ENCODE measurements at places on chromosomes 6 and 20.

DNA sequence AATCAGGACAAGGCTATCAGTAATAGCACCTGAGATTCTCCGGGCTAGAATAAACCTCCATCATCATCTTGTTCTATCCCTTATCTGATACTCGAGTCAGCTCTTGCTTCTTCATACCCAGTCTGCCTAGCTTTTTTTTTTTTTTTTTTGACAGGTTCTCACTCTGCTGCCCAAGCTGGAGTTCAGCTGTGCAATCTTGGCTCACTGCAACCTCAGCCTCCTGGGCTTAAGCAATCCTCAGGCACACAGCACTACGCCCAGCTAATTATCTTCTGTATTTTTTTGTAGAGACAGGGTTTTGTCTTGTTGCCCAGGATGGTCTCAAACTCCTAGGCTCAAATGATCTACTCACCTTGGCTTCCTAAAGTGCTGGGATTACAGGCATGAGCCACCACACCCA, 19.5 kb downstream of the SRSF6 start:
- DNase-seq: no peak
- no peaks in the 10 kb centered on the region for H3K27me3 ChIP-seq
- no peak overlapping the region for H3K4me3 ChIP-seq
- H3K36me3 ChIP-seq: no peaks in the 10 kb centered on the region
- H3K27ac ChIP-seq: no peak overlapping the region

- no peaks in the 10 kb centered on the region for H3K36me3 ChIP-seq
- H3K4me1 ChIP-seq: no peaks in the 10 kb centered on the region
- H3K27me3 ChIP-seq: no peaks in the 10 kb centered on the region
Observed at GRCh38 chr6:104522533-104522932, 337.2 kb downstream of the HACE1 start.

GRCh38 chr6:98841621-98842341, 7.4 kb downstream of the POU3F2 start:
- no peak for DNase-seq
- H3K27ac ChIP-seq: peak overlapping the region; percentile 81
- H3K36me3 ChIP-seq: no peaks in the 10 kb centered on the region
- peaks cover 41% of the 10 kb centered on the region for H3K4me1 ChIP-seq

DNA sequence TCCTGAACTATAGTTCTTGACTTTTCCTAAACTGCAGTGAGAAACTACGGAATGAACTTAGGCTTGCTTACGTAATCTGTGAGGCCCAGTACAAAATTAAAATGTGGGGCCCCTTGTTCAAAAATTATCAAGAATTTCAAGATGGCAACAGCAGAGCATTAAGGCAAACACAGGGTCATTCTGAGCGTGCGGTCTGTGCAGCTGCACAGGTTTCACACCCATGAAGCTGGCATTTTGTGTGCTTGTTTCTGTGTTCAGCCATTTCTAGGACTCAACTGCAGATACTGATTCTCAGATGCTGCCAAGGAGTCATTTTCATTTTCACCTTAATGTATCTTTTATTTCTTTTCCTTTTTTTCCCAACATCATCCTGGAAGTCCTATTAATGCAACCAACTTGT, 49.6 kb upstream of the HBS1L start:
- no peaks in the 10 kb centered on the region for H3K4me1 ChIP-seq
- no peak for DNase-seq
- H3K36me3 ChIP-seq: no peaks in the 10 kb centered on the region
- no peaks in the 10 kb centered on the region for H3K27me3 ChIP-seq
- no peak overlapping the region for H3K4me3 ChIP-seq

DNA sequence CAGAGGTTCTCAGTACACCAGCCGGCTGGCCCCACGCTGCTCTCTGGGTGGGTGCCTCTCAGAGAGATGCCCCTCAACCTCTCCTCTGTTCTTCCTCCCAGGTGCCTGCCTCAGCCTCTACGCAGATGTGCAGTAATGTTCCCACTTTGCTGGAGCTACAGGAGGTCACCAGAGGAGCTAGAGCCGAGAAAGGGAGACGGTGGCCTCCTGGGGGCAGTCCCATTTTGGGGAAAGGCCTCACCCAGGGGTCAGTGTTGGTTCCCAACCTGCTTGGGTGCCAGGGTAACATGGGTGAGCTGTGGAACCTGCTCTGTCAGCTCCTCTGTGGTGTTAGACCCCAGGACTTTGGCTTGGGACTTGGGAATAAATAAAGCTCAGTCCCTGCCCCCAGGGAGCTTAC, 145.3 kb upstream of the MLN start:
- DNase-seq: no peak
- H3K27ac ChIP-seq: no peak overlapping the region
- H3K36me3 ChIP-seq: no peaks in the 10 kb centered on the region
- no peaks in the 10 kb centered on the region for H3K27me3 ChIP-seq
- H3K4me1 ChIP-seq: no peaks in the 10 kb centered on the region
- no peak overlapping the region for H3K4me3 ChIP-seq

DNA sequence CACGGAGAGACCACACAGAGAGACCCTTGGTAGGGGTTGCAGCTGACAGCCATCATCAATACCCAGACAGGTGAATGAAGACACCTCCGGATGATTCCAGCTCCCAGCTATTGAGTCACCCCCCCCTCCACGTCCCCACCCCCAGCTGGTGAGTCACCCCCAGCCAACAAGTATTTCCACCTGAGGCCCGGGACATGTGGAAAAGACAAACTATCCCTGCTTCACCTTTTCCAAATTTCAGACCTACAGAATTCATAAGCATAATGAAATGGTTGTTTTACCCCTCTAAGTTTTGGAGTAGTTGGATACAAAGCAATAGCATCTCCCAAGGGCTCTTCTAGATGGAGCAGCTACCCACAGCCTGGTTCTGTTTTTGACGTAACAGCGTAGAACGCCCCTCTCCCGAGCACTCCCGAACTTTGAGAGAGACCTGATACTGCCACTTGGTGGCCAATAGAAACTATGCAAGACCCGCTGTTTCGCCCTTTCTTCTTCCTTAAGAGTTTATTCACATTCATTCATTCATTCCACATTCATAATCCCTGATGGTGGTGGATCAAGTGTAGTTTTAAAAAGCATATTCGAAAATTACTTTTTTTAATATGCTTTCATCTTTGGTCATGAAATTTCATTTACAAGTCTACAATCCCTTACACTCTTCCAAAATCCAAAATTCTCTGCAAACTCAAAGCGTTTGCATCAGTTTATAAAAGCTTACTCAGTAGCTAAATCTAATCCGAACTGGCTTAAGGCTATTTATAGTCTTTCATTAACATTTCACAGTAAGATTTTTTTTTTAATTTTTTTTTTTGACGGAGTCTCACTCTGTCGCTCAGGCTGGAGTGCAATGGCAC, 15.1 kb upstream of the PPP1R16B start:
- no peaks in the 10 kb centered on the region for H3K4me1 ChIP-seq
- no peaks in the 10 kb centered on the region for H3K27me3 ChIP-seq
- H3K36me3 ChIP-seq: no peaks in the 10 kb centered on the region
- no peak overlapping the region for H3K27ac ChIP-seq

DNA sequence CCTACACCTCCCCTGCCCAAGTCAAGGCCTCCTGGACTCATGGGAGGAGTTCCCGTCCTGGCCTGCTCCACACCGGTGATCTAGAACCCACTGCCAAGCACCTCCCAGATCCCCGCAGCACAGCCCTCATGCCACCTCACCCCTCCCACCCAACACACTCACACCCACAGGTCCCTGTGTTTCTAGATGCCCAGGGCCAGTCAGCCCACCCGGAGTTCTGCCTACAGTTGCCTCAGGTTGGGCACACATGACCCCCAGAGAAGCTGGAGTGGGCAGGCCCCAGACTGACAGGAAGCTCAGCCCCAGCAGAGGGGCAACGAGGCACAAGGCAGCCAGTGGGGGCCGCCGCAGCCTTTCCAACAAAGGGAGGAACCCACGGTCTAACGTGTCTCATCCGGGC, 29.6 kb downstream of the RRBP1 start:
- no peak overlapping the region for H3K4me3 ChIP-seq
- H3K27me3 ChIP-seq: no peaks in the 10 kb centered on the region
- H3K36me3 ChIP-seq: no peaks in the 10 kb centered on the region
- no peak overlapping the region for H3K27ac ChIP-seq
- DNase-seq: no peak

- DNase-seq: no peak
- no peaks in the 10 kb centered on the region for H3K36me3 ChIP-seq
- H3K27ac ChIP-seq: no peak overlapping the region
- H3K27me3 ChIP-seq: no peaks in the 10 kb centered on the region
Observed at GRCh38 chr6:97422171-97422570, 139.2 kb upstream of the MMS22L start.

GRCh38 chr6:20440296-20440695, 38.6 kb downstream of the E2F3 start:
- H3K27ac ChIP-seq: no peak overlapping the region
- no peaks in the 10 kb centered on the region for H3K36me3 ChIP-seq
- no peak overlapping the region for H3K4me3 ChIP-seq

DNA sequence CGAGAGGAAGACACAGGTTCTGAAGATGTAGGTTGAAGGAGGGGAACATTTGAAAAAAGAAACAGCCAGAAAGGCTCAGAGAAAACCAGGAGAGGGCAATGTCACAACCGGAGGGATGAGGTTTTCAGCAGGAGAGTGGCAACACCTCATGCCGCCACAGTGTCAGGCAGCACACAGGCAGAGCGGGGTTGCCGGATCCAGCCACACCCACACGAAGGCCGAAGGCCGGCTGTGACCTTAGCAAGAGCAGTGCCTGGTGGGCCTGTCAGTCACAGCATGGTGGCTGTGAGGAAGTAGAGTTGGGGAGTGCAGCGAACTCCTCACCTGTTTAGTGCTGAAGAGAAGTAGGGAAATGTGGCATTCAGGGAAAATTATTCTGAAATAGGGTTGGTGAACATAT, 14.0 kb downstream of the HDDC2 start:
- H3K27ac ChIP-seq: no peak overlapping the region
- no peaks in the 10 kb centered on the region for H3K27me3 ChIP-seq
- no peak overlapping the region for H3K4me3 ChIP-seq

- H3K27ac ChIP-seq: no peak overlapping the region
- H3K4me1 ChIP-seq: no peaks in the 10 kb centered on the region
- H3K27me3 ChIP-seq: no peaks in the 10 kb centered on the region
- no peak for DNase-seq
- H3K36me3 ChIP-seq: no peaks in the 10 kb centered on the region
Observed at GRCh38 chr6:125377621-125378020, 75.9 kb upstream of the HDDC2 start.

DNA sequence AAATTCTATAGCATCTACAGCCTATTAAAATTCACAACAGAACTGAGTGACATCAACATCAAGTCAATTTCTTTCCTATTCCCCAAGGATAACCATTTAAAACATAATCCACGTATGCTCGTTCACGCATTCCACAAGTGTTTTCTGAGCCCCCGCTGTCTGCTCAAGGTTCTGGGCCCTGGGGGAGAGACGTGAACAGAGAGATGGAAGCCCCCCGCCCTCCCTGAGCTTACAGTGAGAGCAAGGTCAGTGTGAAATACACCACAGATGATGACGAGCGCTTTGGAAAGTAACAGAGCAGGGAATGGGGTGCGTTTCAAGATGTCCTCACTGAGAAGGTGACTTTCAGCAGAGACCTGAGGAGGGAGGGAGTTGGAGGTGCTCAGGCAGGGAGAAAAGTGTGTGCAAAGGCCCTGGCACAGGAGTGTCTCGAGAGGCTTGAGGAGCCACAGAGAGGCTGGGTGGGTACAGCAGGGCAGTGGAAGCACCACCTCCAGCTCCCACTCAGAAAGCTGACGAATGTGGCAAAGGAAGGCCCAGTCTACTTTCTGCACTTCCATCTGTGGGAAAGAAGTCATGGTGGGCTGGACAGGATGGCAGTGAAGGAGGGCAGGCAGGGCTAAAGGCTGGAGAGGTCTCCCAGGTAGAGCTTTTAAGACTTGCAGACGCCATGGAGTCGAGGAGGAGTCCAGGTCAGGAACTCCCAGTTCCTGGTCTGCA, 88.3 kb downstream of the DLL1 start:
- DNase-seq: no peak
- no peak overlapping the region for H3K4me3 ChIP-seq
- no peaks in the 10 kb centered on the region for H3K27me3 ChIP-seq
- H3K27ac ChIP-seq: no peak overlapping the region
- no peaks in the 10 kb centered on the region for H3K4me1 ChIP-seq

DNA sequence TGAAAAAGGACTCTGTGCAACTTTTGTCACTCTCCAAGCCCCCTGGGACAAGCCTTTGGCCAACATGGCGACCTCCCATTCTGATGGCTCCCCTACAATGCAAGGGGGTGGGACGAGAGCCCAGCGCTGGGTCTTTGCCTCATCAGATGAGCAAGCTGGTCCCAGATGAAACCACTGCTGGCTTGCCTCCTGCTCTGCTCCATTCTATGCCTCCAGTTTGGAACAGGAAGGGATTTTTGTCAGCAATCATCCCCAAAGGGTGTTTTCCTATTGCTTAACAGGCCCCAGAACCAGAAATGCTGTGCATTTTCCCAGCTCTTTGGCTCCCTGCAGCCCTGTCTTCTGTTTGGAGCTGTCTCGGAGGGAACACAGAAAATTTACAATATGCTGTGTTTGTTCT, 412.7 kb downstream of the MAFB start:
- no peaks in the 10 kb centered on the region for H3K27me3 ChIP-seq
- no peaks in the 10 kb centered on the region for H3K36me3 ChIP-seq
- H3K27ac ChIP-seq: no peak overlapping the region
- DNase-seq: no peak
- H3K4me1 ChIP-seq: no peaks in the 10 kb centered on the region

- no peak overlapping the region for H3K4me3 ChIP-seq
- peaks cover 6% of the 10 kb centered on the region for H3K4me1 ChIP-seq
- DNase-seq: no peak
- H3K36me3 ChIP-seq: no peaks in the 10 kb centered on the region
Observed at GRCh38 chr6:52990342-52990741, 4.7 kb downstream of the GSTA4 start.

DNA sequence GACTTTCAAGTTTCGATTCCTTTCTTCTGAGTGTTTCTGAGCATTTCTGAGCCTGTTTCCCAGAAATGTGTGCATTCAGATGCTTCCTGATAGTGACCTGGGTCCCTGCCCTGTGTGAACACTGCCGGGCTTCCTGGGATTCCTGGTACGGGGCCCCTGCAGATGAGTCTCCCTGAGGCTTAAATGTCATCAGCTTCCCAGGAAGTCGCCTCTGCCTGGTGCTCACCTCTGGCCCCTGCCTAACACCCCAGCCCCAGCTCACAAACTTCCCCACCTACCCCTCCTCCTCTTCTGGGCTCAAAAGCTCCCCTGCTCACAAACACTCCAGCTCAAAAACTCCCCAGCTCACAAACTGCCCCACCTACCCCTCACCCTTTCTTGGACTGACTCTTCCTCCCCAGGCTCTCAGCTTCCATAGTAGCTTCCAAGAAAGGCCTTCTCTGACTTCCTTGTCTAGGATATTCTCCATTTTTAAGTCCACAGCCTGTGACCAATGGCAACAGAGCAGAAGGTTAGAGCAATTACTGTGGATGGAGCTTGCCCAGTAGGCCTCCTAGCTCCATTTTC, 42.0 kb downstream of the TGM2 start:
- H3K27ac ChIP-seq: no peak overlapping the region
- H3K4me3 ChIP-seq: no peak overlapping the region
- no peaks in the 10 kb centered on the region for H3K27me3 ChIP-seq
- DNase-seq: no peak
- H3K4me1 ChIP-seq: peaks cover 8% of the 10 kb centered on the region
- H3K36me3 ChIP-seq: no peaks in the 10 kb centered on the region

- H3K4me3 ChIP-seq: no peak overlapping the region
- H3K36me3 ChIP-seq: no peaks in the 10 kb centered on the region
- H3K27ac ChIP-seq: no peak overlapping the region
Observed at GRCh38 chr6:70616728-70617260, 50.1 kb downstream of the SDHAF4 start.
